ENCODE measurements at places on chromosomes 16 and 17.

GRCh38 chr17:54907376-54907775, 6.7 kb downstream of the TOM1L1 start:
- DNase-seq, result no peak

GRCh38 chr17:19631905-19632304, 16.6 kb upstream of the ALDH3A2 start:
- no peak for DNase-seq

DNA sequence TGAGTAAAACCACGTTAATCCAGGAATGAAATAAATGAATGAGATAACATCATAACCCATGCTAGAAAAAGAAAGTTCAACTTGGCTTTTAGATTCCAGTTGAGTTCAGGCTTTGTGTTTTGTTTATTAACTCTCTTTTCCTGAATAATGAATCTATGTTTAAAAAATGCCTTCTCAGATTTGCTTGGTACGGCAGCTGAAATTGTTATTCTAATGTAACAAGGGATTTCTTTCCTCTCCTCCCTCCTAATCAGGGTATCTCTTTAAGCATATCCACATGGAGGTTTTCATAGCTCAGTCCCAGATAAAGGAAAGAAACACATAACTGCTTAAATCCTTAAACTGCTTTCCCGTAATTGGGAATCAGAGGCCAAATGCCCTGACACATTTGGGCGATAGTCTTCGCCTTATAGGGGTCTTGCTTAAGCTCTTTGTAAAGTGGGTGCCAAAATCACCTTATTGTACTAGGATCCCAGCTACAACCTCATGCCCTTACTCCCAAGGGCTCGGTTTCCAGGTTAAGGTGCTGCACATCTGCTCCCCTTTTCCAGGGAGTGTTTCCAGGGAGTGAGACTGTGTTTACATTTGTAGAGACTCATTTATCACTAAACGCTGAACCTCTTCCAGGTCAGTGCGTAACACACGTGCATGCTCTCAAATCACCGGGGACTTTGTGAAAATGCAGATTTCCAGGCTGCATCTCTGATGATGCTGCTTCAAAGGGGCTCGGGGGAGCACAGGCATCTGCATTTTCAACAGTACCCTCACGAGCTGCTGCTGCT, 142.8 kb upstream of the FOXF1 start:
- no peak for DNase-seq

DNA sequence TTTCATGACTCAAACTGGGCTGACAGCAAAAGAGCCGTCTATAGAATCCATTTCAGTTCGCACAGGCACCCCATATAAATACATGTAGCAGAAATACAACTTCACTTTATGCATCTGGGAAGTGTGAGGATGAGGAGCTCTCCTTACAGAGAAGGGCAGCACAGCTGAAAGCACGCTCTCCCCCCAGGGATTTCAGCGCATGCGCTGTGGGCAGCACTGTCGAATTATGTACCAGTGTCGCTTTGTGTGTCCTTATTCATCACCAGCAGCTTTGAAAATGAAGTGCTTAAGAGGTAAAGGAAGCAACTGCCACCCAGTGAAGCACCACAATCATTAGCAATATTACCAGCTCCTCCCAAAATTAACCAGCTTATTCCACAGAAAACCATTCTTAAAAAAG, 39.9 kb downstream of the CEP95 start:
- DNase-seq, result no peak

DNA sequence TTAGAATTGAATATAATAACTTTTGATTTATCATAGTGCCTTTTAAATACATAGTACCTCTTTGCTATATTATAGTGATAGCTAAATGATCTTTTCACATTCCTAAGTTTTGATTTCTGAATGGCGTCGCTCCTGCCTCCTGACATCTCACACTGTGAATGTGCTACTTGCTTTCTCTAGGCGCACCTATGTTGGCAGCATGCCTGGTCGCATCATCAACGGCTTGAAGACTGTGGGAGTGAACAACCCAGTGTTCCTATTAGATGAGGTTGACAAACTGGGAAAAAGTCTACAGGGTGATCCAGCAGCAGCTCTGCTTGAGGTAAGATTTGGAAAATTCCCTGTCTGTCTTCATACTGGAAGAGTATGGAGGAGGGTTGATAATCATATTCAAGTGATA, 29.8 kb upstream of the ABCC11 start:
- DNase-seq, result no peak

GRCh38 chr16:27943766-27944165, 119.7 kb downstream of the GSG1L start:
- DNase-seq, result no peak

GRCh38 chr16:15974057-15974456, 24.6 kb downstream of the ABCC1 start:
- no peak for DNase-seq

GRCh38 chr17:28871056-28871579, 16.3 kb downstream of the ERAL1 start:
- DNase-seq, result peak; percentile 38

DNA sequence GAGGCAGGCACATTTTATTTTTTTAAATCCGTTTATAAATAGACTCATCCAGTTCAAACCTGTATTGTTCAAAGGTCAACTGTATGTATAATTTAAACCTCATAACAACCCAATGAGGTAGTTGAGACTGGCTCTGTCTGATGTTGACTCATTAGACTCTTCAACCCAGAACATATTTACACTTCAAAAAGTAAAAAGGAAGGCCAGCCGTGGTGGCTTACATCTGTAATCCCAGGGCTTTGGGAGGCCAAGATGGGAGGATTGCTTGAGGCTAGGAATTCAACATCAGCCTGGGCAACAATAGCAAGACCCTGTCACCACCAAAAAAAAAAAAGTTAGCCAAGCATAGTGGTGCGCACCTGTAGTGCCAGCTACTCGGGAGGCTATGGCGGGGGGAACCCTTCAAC, 32.5 kb upstream of the DHRS7B start:
- DNase-seq, result no peak

GRCh38 chr16:49523435-49524159, 150.0 kb downstream of the C16orf78 start:
- no peak for DNase-seq

DNA sequence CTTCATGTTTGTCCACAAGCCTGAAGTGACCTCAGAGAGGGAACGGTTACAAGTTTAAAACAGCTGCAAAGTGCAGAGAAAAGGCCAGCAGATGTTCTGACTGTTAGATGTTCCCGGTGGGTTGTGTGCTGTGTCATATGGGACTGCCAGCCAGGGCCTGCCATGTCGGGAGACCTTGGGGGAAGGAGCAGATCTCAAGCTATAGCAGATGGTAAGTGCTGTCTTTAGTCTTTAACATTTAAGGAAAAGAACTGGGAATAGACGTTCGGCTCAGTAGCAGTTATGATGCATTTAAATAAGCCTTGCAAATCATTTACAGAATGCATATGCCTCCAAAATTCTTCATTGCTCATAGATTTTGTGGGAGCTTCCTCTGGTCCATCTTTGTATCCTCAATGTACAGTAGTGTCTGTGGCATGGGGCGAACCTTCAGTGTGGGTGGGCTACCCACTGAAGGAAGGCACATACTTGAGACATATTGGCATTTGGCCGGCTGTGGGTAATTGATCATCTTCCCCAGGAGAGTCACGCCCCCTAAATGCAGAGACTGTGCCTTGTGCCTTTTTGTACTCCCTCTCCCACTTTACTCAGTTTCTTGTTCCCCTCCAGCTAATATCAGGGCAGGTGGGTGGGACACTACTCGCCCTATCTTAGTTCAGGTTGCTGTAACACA, 131.9 kb downstream of the NPIPB5 start:
- DNase-seq, result no peak

- DNase-seq, result no peak
Measured at GRCh38 chr17:48543854-48544348, 1.0 kb downstream of the HOXB2 start.

DNA sequence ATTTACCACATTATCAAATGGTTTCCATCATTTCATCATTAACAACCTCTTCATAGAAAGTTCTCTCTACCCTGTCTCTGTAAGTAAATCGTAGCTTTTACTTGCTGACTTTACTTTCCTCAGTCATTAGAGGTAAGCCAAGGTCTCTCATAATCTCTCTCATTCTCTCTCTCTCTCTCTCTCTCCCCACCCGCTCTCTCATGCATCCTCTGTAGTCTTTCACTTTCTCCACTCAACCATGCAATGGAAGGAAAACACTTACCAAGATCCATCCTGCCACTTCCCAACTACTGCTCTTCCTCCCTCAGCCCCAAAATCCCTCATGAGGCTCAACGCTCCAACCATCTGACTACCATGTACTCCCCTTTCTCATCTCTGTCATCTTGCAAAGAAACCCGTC, 6.1 kb downstream of the CEP112 start:
- DNase-seq, result no peak

DNA sequence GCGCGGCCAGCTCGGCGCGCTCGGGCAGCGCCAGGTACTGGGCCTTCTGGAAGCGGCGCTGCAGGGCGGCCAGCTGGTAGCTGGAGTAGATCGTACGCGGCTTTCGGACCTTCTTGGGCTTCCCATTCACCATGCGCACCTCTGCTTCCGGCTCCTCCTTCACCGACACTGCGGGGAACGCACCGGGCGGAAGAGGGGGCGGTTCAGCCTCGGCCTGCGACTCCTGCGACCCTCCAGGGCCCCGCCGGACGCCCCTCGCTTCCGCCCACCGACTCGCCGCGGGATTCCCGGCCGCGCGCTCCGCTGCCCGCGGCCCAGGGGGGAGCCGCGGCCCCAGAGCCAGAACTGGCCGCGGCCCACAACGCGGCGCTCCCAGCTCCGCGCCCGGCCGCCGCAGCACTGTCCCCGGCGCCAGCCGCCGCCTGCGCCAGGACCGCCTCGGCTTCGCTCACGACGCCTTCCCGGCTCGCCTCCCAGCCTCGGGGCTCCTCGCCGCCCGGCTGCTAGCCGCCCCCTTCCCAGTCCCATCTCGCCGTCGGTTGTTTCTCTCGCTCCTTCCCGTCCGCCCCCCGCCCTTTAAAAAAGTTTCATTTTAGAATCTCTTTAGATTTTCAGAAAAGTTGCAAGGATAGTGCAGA, 1.5 kb downstream of the DLX3 start:
- DNase-seq, result peak; percentile 26

GRCh38 chr16:47064775-47065174, 79.0 kb downstream of the NETO2 start:
- no peak for DNase-seq

- no peak for DNase-seq
Measured at GRCh38 chr16:12646098-12646489, 157.6 kb downstream of the CPPED1 start.

- DNase-seq, result no peak
Measured at GRCh38 chr16:85653290-85653891, 35.4 kb downstream of the GINS2 start.

DNA sequence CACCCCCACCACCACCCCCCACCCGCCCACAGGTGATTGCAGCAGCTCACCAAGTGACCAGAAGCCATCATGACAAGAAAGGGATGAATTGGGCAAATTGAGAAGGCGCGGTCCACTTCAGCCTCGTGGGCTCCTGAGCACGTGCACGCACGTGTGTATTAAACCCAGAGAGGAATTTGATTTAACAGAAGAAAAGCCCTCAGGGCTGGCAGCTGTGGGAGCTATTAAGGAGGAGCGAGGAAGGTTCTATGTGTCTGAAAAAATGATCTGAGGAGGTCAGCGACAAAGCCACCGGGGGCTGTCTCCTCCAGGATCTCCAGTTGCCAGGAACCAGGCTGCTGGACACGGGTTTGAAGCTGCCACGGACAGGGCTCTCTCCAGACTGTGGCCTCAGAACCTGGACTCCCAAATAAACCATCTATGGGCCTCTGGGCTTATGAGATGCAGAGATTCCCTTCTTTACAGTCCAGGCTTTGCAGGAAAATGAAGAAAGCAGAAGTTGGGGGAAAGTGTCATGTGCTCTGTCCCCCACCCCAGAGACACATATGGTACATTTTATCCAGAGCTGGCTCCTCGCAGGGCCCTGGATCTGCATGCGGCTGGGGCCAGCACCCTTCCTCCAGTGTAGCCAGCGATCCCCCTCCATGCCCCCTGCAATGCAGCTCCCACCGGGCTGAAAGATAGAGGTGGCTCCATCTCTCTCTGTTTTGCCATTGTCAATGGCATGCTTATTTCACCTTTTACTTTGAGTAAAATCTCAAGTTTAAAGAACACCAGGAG, 219.7 kb upstream of the RPL38 start:
- DNase-seq, result no peak

GRCh38 chr17:80261159-80261894, 675 bp downstream of the RNF213 start:
- DNase-seq, result peak; percentile 80

DNA sequence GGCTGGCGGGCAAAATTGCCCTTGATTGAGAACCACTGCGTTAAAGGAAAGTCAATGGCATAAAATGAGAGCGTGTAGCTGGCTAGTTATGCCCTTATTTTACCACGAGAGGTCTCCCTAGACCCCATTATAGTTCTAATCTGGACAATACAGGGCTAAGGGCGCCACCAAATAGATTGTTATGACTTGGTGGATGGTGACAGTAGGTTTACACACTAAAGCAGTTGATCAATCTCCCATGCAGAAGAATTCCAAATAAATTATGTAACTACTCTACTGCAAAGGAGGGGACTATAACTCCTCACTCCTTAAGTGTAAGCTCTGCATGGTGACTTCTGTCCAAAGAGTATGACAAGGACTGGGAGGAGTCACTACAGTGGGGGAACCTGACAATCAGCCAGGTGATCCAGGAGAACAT, 20.4 kb upstream of the YPEL2 start:
- DNase-seq, result peak; percentile 77

- no peak for DNase-seq
Measured at GRCh38 chr16:1108299-1109252, 12.5 kb upstream of the C1QTNF8 start.

- no peak for DNase-seq
Measured at GRCh38 chr16:54411544-54411943, 125.0 kb upstream of the IRX3 start.

DNA sequence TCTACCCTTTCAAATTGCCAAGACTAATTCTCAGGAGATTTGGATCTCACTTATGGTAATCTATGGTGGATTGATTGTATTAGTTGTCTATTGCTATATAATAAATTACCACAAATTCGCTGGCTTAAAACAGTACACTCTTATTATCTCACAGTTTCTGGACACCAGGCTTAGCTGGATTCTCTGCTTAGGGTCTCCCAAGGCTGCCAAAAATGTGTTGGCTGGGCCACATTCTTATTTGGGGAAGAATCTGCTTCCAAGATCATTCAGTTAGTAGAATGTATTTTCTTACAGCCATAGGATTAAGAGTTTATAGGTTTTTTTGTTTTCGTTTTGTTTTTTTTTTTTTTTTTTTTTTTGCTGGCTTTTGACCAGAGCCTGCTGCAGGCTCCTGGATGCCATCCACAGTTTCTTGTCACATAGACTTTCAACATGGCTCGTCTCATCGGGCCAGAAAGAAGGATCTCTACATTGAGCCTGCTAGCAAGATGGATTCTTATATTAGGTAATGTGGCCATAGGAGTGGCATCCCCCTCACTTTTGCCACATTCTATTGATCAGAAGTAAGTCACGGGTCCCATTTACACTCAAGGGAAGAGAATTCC, 415.3 kb downstream of the KIF2B start:
- DNase-seq, result no peak

- DNase-seq, result no peak
Measured at GRCh38 chr16:81066681-81067080, 10.4 kb downstream of the C16orf46 start.
